ENCODE measurements at places on chromosomes 4 and X.

- DNase-seq, result no peak
Measured at GRCh38 chr4:1172971-1173757, 781 bp upstream of the SPON2 start.

GRCh38 chr4:110294165-110294564 lies 95.8 kb upstream of the ELOVL6 start:
- no peak for DNase-seq

- no peak for DNase-seq
Measured at GRCh38 chrX:132694382-132694781, 205.5 kb upstream of the MBNL3 start.

GRCh38 chr4:170234800-170235199 lies 145.0 kb upstream of the AADAT start:
- no peak for DNase-seq

DNA sequence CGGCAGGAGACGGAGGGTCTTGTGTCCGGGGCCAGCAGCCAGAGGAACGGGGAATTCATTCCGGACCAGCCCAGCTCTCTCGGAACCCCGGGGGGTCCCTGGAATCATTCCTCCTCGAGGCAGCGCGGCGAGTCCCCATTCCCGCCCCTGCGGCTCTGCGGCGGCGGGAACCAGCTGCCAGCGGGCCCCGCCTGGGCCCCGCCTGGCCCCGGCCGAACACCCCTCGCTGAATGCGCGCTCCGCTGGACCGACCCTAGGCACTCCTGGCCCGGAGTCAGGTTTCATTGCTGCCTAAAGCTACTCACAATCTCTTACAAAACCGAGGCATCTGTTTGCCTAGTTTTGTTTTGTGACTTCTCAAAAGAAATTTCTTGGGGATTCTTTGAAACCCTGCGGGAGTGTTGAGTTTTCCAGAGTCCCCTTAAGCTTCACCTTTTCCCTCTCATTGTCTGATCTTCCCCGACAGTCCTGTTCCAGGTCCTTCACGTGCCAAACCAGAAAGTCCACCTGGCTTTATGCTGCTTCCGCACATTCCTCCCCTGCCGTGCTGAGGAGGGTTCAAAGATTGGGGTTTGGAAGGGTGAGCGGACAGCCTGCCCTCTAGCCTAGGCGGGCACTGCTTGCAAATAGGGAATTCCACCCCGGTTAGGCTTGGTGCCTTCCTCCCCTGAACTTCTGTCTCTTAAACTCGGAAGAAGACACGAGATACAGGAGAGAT lies 789 bp downstream of the ARHGAP10 start:
- no peak for DNase-seq

DNA sequence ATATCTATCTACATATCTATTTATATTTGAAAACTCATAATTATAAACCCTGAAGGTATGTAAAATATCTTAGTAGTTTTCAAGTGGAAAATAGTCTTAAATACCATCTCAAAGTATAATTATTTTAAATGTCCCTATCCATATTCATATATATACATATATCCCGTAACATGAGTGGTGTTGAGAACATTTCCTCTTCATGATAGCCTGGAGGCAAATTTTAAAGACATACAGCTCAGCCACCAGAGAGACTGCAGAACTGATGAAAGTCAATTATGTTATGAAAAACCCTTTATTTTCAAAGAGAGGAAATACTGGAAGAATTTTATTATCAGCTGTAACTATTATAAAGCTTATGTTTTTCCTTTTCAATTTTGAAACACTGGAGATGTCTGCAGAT lies 1806.7 kb upstream of the PCDH7 start:
- no peak for DNase-seq

- DNase-seq, result no peak
Measured at GRCh38 chr4:1230971-1231636, 17.8 kb downstream of the CTBP1 start.

DNA sequence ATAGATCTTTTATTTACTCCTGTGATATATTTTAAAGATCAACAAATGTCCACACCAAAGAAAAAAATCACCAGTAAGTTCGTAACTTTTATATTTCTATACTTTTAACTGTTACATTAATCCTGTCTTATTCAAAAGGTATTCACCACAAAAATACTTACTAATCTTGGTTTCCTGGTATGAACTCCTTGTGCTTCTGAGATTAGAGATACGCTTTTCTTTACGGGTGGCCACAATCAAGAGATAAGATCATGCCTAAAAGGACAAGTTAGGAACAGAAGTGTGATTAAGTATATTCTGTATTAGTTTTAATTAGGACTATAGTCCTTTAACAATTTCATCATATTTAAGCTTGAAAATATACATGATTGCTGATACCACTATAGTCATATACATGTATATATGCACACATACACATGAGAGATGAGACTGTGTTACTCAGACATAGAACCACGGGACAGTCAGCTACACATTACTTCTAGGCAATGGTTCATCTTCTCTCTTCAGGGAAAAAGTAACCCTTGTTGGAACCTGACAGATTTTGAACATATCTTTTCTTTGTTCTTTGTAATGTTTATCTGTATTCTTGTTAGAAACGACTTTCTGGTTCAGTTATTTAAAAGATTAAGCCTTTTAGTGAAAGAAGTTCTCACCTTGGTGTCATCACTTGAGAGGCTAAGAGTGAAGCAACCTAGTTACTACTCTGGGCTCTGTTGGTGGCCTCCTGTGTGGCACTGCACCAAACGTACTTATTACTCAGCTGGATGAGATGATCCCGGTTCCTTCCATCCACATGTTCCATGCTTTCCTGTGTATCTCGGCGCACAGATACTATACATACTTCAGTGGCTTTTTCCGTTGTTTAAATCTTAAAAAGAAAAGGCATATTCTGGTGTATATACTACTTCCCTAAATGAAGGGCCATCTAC lies 146.1 kb downstream of the CBR4 start:
- DNase-seq, result no peak

- no peak for DNase-seq
Measured at GRCh38 chr4:31021008-31021407, 300.8 kb downstream of the PCDH7 start.

DNA sequence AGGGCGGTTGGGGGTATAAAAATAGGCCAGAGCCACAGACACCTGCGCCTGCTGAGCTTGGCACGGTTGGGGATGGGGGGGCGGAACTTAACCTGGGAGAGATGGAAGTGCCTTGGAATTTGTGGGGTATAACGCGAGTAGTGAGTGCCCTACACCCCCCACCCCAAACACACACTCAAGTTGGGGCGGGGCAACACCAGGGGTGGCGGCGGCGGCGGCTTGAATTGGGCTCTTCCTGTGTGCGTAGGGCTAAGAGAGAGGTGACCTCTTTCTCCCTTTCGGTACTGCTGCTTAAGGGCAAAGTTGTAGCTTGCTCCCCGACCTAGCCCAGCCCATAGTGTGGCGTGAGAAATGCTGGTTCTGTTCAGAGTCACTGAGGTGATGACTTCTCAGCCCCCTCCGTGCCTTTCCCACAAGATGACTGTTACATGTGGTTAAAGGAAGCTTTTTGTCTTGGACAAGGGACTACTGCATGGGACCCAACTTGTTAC lies 839 bp downstream of the STK26 start:
- no peak for DNase-seq

DNA sequence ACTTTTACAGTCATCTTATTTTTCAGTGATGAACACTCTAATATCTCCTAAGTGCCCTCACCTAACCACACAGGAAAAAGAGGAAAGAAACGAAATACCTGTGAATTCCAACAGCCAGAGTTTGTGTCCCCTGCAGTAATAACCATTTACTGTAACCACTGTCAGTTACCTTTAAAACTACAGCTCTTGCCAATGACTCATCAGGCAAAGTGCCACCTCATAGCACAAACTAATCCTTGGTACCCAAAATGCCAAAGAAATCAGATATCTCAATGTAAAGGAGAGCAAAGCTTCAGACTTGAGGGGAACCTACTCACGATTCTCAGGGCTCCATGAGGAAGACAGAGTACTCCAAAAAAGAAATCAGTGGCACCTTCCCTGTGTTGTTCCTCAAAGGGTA lies 146.5 kb downstream of the NDST3 start:
- DNase-seq, result no peak

GRCh38 chrX:71997320-71997719 lies 86.7 kb downstream of the NHSL2 start:
- no peak for DNase-seq

DNA sequence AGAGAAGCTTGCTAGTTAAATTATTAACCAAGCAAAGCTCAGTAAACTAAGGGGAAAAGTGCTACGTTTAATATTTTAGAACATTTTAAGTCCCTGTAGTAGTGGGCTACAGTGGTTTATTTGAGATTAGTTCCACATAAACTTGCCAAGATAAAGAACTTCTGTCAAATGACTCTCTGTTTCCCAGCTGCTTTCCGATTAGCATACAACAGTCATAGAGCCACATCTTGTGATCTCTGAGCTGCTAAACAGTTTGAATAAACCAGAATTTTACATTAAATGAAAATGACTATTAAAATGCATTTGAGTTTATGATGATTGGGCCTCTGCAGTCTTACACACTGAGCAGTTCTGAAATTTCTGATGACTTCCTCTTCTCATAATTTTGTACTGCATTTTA lies 568.5 kb downstream of the IQCM start:
- no peak for DNase-seq

DNA sequence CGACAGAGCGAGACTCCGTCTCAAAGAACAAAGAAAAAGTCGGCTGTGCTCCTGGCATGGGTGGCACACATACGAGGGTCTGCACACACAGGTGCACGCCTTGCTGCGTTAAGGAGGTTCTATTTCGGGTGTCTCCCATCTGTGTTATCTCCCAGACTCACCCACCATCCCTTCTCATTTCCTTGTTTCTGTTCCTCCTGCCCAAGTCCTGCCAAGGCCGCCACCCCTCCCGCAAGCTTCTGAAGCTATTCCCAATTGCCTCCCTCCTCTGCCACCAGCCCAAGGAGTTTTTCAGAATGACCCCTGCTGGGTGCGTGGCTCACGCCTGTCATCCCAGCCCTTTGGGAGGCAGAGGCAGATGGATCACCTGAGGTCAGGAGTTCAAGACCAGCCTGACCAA lies 6.0 kb upstream of the IL3RA start:
- DNase-seq, result no peak

DNA sequence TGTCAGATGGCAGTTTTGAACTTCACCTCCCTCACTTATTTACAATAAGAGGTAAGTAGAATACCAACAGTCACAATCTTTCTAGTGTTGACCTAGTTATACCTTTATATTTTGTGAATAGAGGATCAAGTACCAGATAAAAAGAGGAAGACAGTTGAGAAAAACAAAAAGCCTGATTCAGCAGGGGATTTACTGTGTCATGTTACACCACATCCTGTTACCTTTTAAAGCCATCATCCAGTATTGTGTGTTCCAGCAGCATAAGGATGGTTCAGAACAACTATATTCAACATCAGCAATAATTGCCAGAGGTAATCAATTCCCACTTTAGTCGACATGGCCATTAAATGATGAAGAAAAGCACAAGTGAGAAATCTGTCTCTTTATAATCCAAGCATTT lies 21.3 kb upstream of the CXCL6 start:
- no peak for DNase-seq

DNA sequence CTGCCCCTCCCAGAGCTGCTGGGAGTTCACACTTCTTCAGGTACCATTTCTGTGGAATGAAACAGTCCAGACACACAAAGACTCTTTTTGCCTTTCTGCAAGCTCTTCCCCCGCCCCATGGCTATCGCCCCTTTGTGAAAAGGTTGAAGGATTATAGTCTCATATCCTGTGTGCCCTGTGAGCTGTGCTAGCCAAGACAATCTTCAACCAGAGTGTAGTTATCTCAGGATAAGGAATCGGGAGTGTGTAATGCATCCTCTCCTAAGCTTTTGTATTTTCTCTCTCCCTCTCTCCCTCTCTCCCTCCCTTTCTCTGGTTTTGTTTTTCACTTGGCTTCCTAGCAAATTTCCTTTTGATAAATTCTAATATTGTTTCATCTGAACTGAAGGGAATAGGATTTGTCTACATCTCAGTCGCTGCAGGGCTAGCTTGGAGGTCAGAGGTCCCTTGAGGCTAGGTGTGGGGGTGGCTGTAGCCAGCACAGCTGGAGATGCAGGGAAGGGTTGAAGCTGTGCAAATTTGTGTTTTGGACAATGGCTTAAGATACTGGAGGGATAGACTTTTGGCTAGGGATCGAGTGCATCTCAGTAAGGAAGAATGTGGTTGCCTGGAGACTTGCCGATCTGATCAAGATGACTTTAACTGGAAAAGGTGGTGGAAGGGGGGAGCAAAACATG lies 74.6 kb upstream of the NALF2 start:
- no peak for DNase-seq

GRCh38 chrX:14243823-14244222 lies 214.1 kb upstream of the GEMIN8 start:
- DNase-seq, result no peak

GRCh38 chr4:75745721-75746199 lies 21.4 kb downstream of the USO1 start:
- DNase-seq, result no peak

DNA sequence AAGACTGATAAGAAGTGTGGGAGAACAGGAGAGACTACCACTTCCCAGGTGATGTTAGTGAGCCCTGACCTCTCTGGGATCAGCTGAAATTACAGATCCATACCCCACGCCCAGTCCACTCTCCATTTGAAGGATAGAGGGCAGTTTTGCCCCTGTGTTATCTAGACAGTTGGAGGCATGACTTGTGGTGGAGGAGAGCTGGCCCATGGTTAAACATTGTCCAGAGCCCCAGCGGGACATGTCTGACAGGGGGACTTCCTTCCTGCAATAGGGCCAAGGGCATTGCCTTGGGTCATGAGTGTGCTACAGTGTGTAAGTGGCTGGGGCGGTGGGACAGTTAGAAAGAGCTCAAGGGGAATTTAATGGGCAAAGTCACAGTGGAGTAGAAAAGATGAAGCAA lies 181.1 kb downstream of the MID1IP1 start:
- DNase-seq, result no peak

- no peak for DNase-seq
Measured at GRCh38 chrX:30689116-30689515, 35.9 kb downstream of the GK start.

- DNase-seq, result no peak
Measured at GRCh38 chr4:81173213-81173612, 41.8 kb downstream of the PRKG2 start.

GRCh38 chrX:13433298-13433605 lies 113.4 kb upstream of the ATXN3L start:
- DNase-seq, result no peak

DNA sequence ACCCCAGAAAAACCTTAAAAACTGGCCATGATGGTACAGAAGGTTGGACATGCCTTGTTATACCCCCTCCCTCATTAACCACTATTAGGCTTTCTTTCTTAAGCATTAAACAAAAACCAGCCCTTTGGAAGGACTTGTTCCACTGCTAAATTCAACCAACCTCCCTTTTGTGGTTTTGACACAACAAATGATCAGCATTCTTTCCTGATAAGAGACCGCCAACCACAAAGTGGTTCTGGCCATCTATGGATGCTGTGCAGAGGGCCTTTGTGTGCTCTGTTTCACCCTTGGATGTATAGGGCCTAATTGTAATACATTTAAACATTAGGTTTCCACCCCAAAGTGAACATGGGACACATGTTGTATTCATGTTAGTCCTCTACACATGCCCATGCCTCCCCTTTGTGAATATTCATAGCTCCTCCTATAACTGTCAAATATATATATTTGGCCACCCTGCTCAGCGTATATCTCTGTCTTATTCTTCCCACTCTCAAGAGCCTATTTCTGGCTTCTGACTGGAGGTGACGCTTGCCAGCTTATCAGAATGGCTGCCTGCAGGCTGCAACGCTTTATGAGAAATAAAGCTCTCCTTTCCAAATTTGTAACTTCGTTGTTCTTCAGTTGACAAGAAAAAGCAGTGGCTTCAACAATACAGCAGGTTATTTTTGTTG lies 126.6 kb downstream of the NPNT start:
- no peak for DNase-seq

- no peak for DNase-seq
Measured at GRCh38 chrX:115939070-115939469, 231.5 kb upstream of the AGTR2 start.

- no peak for DNase-seq
Measured at GRCh38 chr4:136634121-136634520, 898.2 kb downstream of the PCDH18 start.

All from NCI-H2081 treated with DMSO at 0.1 percent for 48 hours (cell line).